ENCODE measurements at places on chromosomes 12 and 14.

GRCh38 chr12:121718653-121719239, 6.2 kb downstream of the TMEM120B start:
- DNase-seq, result no peak

- no peak for DNase-seq
These were observed 7.9 kb downstream of the OTOGL start for GRCh38 chr12:80107221-80107620.

DNA sequence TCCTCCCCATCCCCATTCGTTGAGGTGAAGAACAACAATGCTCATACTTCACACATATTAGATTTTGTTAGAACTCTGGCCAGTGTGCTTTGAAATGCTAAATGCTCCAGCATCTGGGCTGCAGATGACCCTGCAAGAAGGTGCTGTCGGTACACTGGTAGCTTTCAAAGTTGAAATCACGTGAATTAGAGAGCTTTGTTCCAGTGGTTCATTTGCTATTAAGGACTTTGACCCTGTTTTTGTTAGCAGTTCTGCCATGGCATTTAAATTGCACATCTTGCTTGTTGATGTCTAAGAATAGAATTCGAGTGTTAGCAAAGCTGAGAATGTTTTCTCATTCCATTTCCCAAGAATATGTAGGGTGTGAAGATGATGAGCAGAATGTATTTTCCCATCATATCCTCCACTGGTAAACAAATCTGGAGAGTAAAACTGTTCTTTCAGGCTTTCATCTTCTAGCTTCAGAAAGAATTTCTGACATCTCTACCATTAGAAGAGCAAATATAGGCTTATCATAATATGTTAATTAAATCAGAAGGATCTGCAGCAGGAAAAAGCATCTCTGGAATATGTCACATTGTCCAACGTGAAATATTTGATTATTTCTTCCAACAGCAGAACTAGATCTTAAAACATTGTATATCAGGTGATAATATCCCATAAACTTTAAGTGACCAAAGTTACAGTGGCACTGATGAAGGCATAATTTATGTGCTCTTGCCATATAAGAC, 98.8 kb upstream of the PDE3A start:
- DNase-seq, result no peak

DNA sequence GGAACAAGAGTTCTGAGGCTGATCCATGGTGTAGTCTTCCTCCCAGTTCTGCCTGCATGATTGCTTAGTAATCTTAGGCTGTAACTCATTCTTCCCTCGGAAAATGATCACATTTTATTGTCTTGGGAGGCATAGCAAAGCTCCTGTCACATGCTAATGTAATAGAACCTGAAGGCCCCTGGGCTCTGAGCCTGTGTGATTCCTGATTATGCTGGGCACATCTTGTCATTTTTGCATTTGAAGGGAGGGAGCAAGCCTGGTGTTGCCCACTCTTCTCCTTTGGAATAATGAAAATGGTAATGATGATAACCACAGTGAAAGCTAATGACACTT, 215.4 kb downstream of the MSRB3 start:
- DNase-seq, result no peak

Measured in RWPE2 (cell line).